ENCODE measurements at places on chromosomes 4 and X.

DNA sequence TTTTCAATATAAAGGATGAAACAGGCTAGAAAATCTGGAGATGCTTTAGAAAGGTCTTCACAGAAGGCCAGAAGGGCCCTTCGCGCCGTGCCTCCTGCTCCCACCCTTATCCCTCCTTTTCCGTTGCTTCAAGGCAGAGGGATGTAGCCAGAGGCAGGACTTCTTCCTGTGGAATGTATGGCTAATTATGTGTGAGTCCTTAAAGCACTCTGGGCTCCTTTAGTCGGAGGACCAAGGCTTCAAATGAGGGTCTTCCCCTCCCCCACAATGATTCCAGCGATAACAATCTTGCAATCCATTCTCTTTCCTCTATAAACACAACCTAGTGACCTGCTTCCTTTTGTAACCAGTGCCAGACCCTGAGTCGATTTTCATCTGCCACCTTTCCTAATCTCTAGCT, 103.5 kb downstream of the GPC3 start:
- no peak for DNase-seq

DNA sequence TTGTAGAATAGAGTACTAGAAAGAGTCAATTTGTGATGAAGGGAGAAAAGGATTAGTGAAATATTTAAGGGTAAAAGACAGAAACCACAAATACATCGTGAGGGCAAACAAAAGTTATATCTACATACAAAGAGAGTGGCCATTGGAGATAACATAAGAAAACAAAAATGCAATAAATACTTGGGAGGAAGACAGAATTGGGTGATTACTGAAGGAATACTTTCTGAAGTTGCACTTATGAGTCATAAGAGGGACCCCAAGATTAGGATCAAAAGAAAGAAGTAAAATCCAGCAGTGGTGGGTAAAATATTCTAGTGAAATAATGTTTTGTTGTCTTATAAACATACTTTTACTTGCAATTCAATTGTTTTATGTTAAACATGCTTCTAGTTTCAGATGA, 53.7 kb downstream of the GLRA3 start:
- no peak for DNase-seq

- DNase-seq = no peak
Measured at GRCh38 chr4:14047840-14048239, 420.3 kb upstream of the BOD1L1 start.

DNA sequence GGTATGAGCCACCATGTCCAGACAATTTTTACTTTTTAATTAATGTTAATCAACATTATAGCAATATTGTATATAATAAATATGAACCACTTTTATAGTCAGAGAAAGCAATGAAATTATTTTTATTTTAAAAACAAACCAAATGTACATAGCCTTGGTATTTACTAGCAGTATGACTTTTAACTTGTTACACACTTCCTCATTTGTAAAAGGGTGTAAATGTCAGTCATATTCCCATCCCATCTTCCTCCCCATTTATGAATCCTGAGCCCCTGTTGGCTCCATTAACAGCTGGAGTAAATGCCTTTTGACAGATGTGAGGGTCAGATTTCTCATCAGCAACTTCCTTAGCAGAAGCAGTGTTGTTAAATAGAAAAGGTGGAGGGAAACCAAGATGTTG, 179.6 kb upstream of the SPRY1 start:
- DNase-seq = no peak

- DNase-seq = no peak
Measured at GRCh38 chrX:101691835-101692234, 32.2 kb upstream of the ARMCX2 start.
